ENCODE measurements at places on chromosomes 4 and X.

- no peak for DNase-seq
Observed at GRCh38 chrX:55159551-55159950, 60.6 kb upstream of the PAGE5 start.

GRCh38 chr4:184317234-184317918, 99.7 kb upstream of the ENPP6 start:
- DNase-seq = no peak

DNA sequence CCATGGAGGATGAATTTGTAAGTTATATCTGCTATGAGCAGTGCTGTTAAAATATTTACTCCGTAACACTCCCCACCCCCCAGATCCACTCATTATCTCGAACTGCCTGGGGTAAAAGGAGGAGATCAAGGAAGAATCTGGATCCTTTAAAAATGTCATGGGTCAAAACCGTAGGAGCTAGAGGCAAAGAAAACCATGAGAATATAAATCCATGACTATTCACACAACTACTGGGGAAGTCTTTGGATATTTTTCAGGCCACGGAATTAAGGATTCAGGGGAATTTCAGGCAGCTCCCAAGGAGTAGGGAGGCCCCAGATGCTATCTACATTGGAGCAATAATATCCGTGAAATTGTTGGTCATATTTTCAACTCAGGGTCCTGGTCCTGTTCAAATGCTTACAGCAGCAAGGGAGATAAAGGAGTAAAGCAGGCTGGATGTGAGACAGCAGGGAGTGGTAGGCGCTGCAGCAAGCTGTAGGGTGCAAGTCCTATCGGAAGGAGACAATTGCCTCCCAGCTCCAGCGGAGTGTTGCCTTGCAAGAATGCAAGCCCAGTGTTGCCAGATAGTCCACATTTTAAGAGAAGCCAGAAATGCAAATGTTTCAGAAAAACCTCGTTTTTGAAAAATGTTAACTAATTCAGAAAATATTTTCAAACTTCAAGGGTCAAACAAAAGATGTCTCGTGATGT, 116.2 kb upstream of the KIT start:
- no peak for DNase-seq

- no peak for DNase-seq
Observed at GRCh38 chrX:86946569-86946968, 571.0 kb upstream of the KLHL4 start.

- no peak for DNase-seq
Observed at GRCh38 chrX:42714981-42715700, 62.8 kb downstream of the PPP1R2C start.

DNA sequence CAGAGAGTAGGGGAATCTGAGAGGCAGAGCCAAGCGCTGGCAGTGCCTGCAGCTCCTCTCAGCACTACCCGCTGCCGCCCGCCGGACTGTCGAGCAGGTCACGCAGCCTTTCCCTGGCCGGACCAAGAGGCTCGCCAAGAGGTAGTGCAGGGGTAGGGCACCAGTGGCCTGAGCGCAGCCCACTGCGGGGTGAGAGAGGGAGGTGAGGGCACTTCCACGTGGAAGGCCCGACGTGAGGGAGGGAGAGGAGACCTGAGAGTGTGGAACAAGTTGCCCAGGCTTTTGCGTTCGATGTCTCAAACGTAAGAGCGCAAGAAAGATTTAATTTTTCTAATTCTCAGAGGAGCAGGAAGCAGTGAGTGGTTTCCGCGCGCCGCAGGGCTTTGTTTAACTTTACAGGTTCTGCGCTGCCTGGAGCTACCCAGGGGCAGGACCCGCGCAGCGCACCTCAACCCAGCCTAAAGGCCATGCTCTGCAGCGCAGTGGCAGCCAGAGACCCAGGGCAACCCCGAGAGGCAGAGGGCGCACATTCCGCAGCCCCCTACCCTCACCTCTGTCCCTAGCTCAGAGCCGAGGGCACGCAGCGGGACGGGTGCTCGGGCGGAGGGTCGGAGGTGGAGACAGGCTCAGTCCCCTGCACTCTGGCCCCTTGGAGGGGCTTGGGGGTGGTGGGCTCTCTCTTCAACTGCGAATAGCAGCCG, 14.9 kb downstream of the ARHGAP36 start:
- no peak for DNase-seq

DNA sequence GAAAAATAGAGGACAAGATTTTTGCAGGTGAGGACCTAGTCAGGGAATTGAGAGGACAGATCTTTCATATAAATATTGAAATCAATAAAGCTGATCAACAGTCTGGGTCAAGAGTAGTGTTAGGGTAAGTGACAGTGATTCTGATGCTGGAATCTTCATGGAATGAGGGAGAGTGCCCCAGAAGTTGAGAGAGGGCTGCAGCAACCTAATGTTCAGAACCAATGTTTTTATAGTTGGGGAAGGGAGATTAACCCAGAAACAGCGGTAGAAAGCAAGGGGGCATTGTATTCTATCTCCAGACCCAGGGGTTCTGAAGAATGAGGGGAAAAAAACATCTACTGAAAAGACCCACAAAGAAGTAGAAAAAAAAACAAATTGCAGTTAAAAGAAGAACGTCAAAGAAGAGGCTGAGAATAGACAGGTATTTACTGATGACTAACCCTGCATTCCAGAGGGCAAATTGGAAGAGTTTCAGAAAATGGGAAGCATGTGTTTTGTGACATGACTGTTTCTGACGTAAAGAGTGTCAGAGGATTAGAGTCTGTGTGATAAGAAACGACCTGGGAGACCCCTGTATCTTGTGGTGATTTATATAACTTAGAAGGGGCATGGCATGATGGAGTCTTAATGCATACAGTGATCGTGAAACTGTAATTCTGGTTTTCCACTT, 819.6 kb upstream of the EPHA5 start:
- no peak for DNase-seq

GRCh38 chr4:78691971-78692821, 84.0 kb upstream of the BMP2K start:
- DNase-seq = no peak

DNA sequence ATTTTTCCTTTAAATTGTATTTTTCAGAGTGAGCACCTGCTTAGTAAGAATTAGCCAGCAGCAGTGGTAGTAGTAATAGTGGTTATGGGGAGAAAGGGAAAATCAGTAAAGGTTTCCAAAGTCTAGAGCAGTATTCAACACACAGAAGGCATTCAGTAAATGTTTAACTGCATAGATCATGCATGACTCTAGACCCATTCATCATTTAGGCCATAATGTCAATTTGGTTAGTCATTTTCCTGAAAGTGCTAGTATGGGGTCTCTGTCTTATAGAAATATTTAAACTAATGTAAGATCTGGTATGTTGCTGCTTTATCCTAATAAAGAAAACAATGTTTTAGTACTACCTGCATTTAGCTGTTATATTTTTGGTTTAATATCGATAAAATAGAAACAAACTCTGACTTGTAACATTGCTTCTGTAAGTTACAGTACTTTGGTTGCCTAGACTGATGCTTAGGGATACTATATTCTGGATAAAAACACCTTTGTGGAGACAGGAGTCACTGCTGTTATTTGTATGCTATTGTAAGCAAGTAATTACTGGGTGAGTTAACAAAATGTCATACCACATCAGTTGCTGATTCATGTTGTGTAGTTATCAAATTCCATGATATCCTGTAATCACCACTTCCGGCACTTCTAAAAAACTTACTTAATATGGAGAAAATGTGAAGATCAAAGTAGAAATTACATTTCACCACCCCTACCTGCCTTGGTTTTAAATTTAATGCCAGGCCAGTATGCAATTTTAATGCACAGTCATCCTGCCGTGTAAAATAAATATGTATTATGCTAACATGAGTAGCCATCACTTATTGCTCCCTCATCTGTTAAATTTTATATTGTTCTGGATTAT, 115.8 kb upstream of the BMPR1B start:
- DNase-seq = no peak

GRCh38 chrX:8971116-8971515, 62.8 kb downstream of the FAM9B start:
- DNase-seq = no peak

DNA sequence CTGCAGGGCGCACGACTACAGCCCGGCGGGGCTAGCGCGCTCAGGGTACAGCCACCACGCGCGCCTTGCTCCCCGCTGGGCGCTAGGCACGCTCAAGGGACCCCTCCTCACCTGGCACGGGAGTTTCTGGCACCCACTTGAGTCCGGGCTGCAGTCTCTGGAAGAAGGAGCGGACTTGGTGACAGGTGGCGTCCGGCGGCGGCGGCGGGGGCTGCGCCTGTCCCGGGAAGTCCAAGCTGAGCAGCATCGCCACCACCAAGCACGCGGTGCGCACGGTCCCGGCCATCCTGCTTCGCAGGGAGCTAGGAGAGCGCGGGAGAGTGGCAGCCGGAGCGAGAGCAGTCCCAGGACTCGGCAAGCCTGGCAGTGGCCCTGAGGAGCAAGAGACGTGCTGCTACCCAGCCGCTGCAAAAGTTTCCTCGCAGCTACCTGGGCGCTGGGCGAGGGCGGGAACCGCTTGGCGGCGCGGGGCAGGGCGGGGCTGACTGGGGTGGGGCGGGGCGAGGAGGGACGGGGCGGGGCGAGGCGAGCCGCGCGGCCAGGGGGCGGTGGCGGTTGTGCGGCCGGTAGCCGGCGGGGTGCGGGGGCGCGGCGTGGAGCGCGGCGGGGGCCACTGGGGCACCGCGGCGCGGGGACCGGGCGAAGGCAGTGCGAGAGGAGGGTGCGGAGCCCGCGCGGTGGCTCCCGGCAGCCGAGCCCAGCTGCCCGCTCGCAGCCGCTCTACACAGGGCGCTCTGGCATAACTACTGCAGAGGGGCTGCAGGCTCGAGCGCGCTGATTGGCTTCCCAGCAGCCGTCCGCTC, at the start of gene GPC3:
Gene GPC3 (minus strand): TSS at position 431 of the 803 bp plus-strand sequence.
- DNase-seq = peak; percentile 75

GRCh38 chr4:36241771-36242170, 2.5 kb downstream of the ARAP2 start:
- DNase-seq = no peak

GRCh38 chr4:12729384-12729783, 754.8 kb downstream of the RAB28 start:
- DNase-seq = no peak

DNA sequence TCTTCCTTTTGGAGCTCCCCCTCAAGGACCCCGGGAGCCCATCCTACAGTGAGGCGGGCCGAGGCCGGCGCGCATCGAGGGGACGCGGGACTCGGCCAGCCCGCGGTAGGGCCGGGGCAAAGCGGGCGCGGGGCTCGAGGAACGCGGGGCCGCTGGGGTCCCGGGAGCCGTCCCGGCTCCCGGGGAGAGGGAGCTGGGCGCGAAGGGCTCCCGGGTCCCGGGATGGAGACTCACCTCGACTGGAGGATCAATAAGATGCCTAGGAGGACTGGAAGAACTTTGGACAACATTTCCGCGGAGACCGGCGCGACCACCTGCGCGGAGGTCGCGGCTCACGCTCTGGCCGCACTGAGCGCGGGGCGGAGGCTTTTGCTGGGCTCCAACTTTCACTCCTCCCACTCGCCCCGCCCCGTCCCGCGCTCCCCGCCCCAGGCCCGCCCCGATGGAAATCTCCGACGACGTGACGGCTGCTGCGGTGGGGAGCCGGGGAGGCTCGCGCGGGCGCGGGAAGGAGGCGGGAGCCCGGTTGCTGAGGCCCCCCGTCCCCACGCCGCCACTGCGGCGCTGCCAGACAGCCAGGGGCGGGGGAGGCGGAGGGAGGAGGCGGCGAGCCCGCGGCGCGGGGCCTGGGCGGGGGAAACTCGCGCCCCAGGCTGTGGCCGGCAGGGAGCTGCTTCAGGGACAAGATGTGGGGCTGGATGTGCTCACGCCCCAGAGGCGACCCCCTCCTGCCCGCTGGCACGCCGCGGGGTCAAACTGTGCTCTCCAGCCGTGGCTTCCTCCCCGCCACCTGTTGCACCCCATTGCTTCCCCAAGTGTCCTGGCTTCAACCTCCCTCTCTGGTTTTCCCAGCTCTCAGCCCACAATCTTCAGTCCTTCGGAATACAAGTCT, at the start of gene GABRE:
Gene GABRE (minus strand): TSS at position 341 of the 892 bp plus-strand sequence. CDS start 51 bp downstream, at position 290.
- DNase-seq = peak; percentile 75

GRCh38 chr4:177726111-177726510, 283.9 kb upstream of the AGA start:
- DNase-seq = no peak

- DNase-seq = no peak
Observed at GRCh38 chrX:58051346-58051745, 141.1 kb upstream of the ZXDA start.

GRCh38 chr4:5839751-5840674, 52.9 kb downstream of the CRMP1 start:
- DNase-seq = peak; percentile 87

DNA sequence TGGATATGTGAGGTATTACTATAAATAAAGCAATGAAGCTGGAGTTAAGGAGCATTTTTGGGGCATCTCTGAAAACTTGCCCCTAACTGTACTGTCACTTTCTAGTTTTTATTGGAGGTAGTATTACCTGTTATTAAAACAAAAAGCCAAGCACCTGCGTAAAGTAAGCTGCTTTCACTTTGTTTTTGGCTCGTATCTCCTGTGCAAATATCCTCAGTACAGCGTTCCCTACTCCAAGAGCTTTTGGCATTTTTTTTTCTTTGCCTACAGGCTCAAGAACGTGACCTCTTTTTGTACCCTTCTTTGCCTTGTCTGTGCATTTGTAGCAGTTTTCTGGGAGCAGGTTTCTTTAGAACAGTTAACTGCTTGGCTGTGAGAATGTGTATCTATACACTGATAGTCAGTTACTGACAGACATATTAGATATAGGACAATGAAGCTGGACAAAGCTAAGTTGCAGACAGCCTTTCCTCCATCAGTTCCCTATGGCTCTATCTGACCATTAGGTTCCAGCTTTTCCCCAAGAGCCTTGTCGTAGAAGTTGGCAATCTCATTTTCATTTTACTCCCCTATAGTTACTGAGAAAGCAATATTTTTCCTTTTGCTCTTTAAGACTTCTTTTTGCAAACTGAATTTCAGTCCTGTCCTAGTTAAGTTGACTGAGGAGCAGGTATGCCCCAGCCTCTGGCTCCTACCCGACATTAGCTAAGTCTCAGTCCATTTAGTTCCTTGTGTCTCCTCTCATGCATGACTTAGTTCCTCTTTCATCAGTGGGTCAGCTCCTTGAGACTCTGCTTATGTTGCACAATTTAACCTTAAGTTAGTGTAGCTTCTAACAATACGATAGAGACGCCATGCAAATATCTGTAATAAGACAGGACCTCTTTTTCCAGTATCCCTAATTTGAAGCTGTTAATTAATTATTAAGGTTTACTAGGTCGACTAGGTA, 71.5 kb upstream of the HPRT1 start:
- no peak for DNase-seq

- DNase-seq = no peak
Observed at GRCh38 chrX:10636851-10637250, 16.5 kb upstream of the MID1 start.

- no peak for DNase-seq
Observed at GRCh38 chr4:174317531-174317930, 33.8 kb downstream of the CEP44 start.

DNA sequence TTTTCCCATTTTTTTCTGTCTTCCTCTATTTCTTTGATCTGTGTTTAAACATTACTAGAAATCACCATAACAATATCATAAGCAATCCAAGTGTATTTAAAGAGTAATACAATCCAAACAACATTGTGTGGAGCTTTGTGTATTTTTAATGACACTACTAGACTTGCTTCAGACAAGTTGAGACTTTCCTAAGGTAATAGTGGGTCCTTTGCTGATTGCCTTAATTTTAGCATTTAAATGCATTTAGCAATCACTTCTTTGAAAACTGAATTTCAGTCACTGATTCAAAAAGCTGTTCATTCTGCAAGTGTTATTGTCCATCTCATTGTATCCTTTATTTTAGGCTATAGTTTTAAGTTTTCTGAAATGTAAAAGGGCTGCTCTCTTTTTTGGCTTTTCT, 804.8 kb downstream of the ADGRL3 start:
- DNase-seq = no peak
